ENCODE measurements at places on chromosomes 3 and 15. TPM values are rescaled to one million over a fixed set of nuclear protein-coding genes. Genes with fewer than 3 reads are reported as not detected.
A peak's percentile ranks its signal among the peaks of the same experiment; 100 is the strongest.

DNA sequence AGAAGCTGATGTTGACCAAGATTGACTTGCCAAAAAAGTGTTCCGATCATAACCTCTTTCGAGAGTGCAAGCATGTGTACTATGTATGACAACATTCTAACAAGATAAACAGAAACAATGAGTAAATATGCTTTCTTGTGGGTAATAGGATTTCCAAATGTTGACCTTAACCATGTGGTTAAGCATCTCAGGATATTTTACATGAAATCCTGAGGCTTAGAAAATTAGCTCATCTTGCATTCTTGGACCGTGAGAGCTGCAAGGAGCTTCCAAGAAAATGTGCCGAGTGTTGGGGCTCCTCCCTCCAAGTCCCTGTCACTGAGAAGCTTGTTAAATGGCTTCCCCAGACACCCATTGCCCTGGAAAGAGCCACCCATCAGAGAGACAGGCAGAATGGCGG lies 50.1 kb downstream of the C3orf20 start:
- H3K4me3 ChIP-seq = no peak overlapping the region
- no peaks in the 10 kb centered on the region for H3K27me3 ChIP-seq
- no peaks in the 10 kb centered on the region for H3K36me3 ChIP-seq
- peak; percentile 22 for DNase-seq

DNA sequence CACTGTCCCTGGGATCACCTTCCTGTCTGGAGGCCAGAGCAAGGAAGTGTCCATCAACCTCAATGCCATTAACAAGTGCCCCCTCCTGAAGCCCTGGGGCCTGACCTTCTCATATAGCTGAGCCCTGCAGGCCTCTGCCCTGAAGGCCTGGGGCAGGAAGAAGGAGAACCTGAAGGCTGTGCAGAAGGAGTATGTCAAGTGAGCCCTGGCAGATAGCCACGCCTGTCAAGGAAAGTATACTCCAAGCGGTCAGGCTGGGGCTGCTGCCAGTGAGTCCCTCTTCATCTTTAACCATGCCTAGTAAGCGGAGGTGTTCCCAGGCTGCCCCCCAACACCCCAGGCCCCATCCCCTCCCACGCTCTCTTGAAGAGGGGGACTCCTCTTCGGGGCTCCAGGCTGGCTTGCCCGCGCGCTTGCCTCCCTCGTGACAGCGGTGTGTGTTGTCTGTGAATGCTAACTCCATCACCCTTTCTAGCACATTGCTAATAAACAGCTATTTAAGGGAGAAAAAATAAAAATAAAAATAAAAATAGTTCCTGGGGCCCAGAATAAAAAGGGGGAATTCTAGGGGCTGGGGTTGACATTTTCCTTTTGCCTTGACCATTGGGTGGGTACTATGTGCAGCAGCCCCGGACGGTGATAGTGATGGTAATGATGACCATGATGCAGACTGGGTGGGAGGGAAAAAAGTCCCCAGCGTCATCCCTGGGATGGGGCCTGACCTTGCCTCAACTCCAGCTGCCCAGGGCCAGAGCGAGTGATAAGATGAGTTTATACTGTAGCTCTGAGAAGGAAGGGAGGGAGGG lies 3.3 kb upstream of the ALAS1 start:
- peak overlapping the region; percentile 87 for H3K27ac ChIP-seq
- H3K27me3 ChIP-seq = no peaks in the 10 kb centered on the region
- peak; percentile 69 for DNase-seq
- H3K4me3 ChIP-seq = no peak overlapping the region
- H3K36me3 ChIP-seq = no peaks in the 10 kb centered on the region

DNA sequence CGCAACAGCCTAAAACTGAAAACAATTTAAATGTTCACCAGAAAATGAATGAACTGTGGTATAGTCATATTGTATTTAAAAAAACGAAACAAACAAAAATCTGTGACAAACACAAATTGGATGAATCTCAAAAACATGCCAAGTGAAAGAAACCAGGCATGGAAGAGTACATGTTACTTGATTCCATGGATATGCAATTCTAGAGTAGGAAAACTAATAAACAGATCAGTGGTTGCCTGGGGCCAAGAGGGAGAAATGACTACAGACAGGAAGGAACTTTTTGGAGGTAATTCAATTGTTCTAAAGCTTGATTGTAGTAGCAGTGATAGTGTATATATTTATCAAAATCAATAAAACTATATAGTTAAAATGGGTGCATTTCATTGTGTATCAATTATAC lies 16.8 kb downstream of the UBE3A start:
- no peaks in the 10 kb centered on the region for H3K27me3 ChIP-seq
- H3K27ac ChIP-seq = no peak overlapping the region
- peaks cover 24% of the 10 kb centered on the region for H3K4me1 ChIP-seq
- no peak for DNase-seq
- no peak overlapping the region for H3K4me3 ChIP-seq

Gene AP3S2
- 20.9 TPM for total RNA-seq

Gene CEMIP
- total RNA-seq = 0.27 TPM

GRCh38 chr15:60916032-60916678 lies 312.9 kb downstream of the RORA start:
- no peak overlapping the region for H3K4me3 ChIP-seq
- peaks cover 12% of the 10 kb centered on the region for H3K4me1 ChIP-seq
- no peaks in the 10 kb centered on the region for H3K36me3 ChIP-seq

DNA sequence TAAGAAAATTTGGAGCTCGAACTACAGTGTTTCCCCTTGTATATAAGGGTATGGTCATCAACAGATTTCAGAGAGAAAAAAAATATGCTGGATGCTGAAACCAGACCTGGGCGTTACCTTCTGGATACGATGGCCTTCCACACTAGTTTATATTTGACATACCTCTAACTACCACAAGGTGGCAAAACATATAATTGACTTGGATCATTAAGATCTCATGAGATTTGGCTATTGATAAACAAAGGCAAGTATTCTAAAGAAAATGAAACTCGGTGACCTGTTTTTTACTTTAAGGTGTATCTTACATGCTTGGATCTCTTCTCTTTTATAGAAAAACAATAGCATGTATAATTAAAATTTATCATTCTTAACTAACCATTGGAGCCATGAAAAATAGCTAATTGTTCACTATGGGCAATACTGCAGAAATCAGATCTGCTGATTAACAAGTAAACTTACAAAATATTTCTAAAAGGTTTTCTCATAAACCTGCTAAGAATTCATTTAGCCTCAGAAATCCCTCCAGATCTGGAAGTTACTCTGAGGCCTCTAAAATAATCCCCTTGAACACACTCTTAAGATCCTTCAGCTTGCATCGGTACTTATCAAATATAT lies 300.6 kb upstream of the KCNH8 start:
- no peak overlapping the region for H3K27ac ChIP-seq
- no peak overlapping the region for H3K4me3 ChIP-seq
- no peaks in the 10 kb centered on the region for H3K4me1 ChIP-seq
- no peaks in the 10 kb centered on the region for H3K36me3 ChIP-seq

DNA sequence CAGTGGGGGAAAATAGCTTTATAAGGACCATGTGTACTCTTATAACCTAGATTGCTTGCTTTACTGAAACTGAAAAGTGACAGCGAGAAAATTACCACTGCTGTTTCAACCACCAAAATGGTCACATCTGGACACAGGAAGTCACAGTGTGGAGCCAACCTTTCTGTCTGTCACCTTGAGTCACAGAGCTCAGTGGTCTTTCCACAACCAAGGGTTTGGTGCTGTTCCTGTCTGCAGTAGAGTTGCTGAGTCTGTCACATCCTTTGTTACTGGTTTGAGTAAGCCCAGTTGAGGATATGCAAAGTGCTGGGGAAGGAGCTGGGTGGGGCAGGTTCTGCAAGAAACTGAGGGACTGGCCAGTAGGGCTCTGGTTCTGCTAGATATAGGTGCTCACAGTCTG lies 139.1 kb upstream of the EIF1B start:
- H3K4me1 ChIP-seq = no peaks in the 10 kb centered on the region
- no peak for DNase-seq
- H3K27me3 ChIP-seq = no peaks in the 10 kb centered on the region

Gene ECE2
- total RNA-seq = not detected

Gene BRK1
- total RNA-seq = 83.8 TPM

- no peaks in the 10 kb centered on the region for H3K27me3 ChIP-seq
- no peaks in the 10 kb centered on the region for H3K4me1 ChIP-seq
- no peaks in the 10 kb centered on the region for H3K36me3 ChIP-seq
- DNase-seq = no peak
- no peak overlapping the region for H3K27ac ChIP-seq
- H3K4me3 ChIP-seq = no peak overlapping the region
These were observed 465.1 kb upstream of the CFAP20DC start for GRCh38 chr3:59514865-59515482.

DNA sequence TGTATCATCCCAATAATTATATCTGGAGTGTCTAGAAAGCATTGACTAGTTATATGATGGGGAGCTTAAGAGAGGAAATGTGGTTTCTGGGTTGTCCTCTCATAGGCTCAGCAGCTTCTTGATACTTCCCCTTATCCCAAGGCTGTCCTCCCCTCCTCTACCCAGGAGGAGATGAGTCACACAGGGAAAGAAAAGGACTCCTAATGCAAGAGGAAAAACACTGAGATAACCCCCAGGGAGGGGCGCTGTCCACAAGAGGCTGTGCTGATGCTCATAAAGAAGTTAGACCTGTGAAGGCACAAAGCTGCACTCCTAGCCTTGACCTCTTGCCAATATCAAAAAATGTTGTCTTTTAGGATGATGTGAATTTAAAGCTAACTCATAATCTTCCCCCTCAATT lies 28.8 kb upstream of the GYG1 start:
- H3K36me3 ChIP-seq = no peaks in the 10 kb centered on the region
- no peak for DNase-seq
- no peaks in the 10 kb centered on the region for H3K4me1 ChIP-seq
- H3K4me3 ChIP-seq = no peak overlapping the region
- no peak overlapping the region for H3K27ac ChIP-seq

GRCh38 chr3:36302626-36303025 lies 77.7 kb upstream of the STAC start:
- H3K36me3 ChIP-seq = no peaks in the 10 kb centered on the region
- no peak for DNase-seq
- no peaks in the 10 kb centered on the region for H3K4me1 ChIP-seq
- no peak overlapping the region for H3K4me3 ChIP-seq
- no peaks in the 10 kb centered on the region for H3K27me3 ChIP-seq
- H3K27ac ChIP-seq = no peak overlapping the region

Gene NME9
- not detected for total RNA-seq

GRCh38 chr15:55226127-55226526 lies 29.4 kb upstream of the RSL24D1 start:
- H3K4me3 ChIP-seq = no peak overlapping the region
- no peaks in the 10 kb centered on the region for H3K4me1 ChIP-seq
- no peaks in the 10 kb centered on the region for H3K36me3 ChIP-seq
- H3K27me3 ChIP-seq = no peaks in the 10 kb centered on the region
- no peak overlapping the region for H3K27ac ChIP-seq

Gene P2RY1
- total RNA-seq = 36.5 TPM

GRCh38 chr3:51927061-51927977 lies 14.4 kb downstream of the RRP9 start:
- no peak overlapping the region for H3K27ac ChIP-seq
- H3K4me3 ChIP-seq = no peak overlapping the region
- no peaks in the 10 kb centered on the region for H3K27me3 ChIP-seq
- no peaks in the 10 kb centered on the region for H3K4me1 ChIP-seq
- no peak for DNase-seq

Measured in transverse colon (tissue), 4 donors.